ENCODE measurements at places on chromosomes 4 and X.

DNA sequence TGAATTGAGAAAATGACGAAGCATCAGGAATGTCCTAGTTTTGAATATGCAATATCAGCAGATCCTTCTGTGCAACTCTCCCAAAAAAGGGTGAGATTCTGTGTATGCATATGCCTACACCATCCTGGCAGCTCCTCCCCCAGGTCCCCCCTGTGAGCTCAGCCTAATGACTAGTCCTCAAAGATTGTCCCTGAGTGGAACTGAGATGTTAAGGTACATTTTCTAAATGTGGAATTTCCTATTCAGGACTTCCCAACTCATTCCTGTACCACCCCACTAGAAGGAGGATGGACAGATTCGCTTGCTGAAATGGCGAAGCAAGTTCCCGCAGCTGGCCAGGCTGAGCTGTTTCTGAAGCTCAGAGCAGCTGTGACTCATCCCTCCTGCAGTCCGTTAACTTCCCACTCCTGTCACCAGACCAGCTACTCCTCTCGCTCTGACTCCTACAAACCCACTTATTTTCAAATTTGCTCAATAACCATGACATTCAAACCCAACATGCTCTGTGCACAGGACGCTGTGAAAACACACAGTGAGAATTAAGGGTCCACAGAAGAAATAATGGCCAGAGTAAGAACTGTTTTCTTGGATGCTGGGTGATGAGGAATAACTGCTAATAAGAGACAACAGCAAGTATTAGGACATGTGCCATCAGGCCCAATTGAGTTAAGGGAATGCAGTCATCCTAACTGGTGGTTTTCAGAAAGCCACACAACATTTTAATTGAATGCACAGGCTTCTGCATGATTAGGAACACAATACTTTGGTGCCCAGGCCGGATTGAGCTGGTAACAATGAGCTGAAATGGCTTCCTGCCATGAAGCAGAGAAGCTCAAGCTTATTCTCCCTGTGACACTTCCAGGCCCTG, 40.0 kb upstream of the IRF2 start:
- no peak for DNase-seq

- DNase-seq, result no peak
Measured at GRCh38 chr4:105060628-105061027, 86.0 kb upstream of the TET2 start.

DNA sequence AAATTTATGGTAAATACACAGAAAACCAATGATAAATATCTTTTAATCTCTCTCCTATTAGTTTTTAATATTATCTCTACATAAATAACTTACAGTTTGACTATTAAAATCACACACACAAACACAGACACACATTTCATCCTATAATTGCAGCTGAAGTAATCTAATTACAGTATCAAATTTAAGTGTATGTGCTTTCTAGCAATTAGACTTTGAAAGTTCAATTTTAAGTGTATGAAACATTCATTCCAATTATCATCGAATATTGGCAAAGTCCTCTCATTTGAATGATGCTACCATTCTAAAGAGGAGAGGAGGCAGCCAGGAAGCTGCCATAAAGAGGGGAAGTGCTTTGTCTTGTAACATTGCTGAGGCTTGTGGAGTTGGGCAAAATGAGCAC, 221.2 kb upstream of the PABPC4L start:
- no peak for DNase-seq

- no peak for DNase-seq
Measured at GRCh38 chr4:105767579-105767978, 59.0 kb downstream of the GSTCD start.

DNA sequence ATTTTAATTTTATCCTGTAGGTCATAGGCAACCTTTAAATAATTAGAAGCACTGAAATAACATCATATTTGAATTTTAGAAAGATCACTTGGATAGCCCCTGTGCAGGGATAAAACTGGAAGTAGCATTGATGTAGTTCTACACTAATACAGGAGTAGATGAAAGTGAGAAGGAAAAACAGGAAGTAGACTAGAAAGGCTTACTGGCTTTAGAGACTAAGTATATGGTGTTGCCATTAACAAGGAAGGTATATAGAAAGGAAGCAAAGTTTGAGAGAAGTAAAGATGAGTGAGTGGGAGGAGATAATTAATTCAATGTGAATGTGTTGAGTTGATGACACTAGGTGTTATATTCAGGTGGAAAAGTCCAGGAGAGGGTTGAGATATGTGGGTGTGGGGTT, 73.1 kb upstream of the EPGN start:
- no peak for DNase-seq

GRCh38 chr4:17060230-17060629, 161.8 kb upstream of the LDB2 start:
- no peak for DNase-seq

DNA sequence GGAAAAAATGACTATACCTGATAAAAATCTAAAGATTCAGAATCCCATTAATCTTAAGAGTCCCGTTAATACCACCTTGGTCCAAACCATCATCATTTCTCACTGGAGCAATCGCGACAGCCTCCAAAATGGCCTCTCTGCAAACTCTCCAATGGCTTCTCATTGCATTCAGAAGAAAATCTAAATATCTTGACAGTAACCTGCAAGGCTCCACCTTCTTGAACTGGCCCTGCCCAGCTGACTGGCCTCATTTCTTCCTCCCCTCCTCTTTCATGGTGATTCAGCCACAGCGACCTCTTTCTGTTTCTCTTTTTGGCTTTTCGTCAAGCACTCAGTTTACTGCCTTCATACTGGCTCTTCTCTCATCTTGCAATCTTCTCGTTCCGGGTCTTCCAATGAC, 56.2 kb upstream of the GPRIN3 start:
- DNase-seq, result no peak

DNA sequence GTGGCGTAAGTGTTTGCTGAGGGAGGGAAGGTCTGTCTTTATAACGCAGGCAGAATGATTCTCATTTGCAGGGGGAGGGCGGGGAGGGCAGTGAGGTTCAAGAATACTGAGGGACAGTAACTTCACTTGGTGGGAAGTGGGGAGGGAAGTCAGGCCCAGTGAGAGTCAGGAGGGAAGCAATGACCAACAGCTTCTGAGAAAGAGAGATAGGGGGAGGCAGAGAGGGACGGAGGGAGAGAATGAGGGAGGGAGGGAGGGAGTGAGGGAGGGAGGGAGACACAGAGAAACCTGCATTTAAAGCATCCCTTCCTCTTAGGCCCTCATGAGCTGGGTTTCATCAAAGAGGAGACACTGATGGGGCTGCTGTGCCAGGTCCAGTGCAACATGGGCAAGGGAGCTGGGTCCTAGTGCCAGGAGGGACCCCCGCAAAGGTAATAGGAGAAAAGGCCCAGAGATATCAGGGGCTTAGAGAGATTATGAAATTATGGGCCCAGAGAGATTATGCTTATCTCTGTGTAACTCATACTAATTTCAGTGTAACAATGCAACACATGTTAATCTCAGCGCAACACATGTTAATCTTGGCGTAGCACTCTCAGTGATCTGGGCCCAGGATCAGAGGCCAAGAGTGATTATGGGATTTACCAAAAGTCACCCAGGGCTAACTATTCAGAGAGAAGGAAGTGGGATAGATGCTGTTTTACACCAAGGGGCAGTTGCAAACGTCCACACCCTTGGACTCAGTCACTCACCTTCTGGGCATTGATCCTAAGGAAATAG, 112.1 kb downstream of the DRD5 start:
- no peak for DNase-seq

GRCh38 chrX:21781525-21781924, 23.6 kb upstream of the SMPX start:
- no peak for DNase-seq

DNA sequence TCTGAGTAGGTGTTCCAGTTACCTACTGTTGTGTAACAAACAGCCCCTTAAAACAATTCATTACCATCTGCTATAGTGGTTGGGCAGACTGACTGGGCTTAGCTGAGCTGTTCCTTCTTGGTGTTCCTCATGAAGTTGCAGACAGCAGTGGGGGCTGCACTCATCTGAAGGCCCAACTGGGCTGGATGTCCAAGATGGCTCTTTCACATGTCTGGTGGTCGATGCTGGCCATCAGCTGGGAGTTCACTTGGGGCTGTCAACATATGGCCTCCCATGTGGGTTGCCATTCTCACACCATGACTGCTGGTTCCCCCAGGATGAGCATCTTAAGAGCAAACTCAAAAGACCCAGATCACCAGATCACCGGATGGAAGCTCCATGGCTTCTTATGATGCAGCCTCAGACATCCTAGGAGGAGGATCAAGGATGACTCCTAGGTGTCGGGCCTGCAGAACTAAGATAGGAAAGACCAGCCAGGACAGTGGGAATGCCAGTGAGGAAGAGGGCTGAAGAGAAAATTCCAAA, 34.3 kb upstream of the PPP2R2C start:
- DNase-seq, result no peak

GRCh38 chrX:106802063-106802387, 448 bp upstream of the TBC1D8B start:
- no peak for DNase-seq

- DNase-seq, result no peak
Measured at GRCh38 chrX:13094374-13094773, 50.0 kb upstream of the FAM9C start.

GRCh38 chr4:178173771-178174170, 731.5 kb upstream of the AGA start:
- no peak for DNase-seq

- DNase-seq, result no peak
Measured at GRCh38 chr4:154577324-154577723, 13.2 kb downstream of the FGA start.

DNA sequence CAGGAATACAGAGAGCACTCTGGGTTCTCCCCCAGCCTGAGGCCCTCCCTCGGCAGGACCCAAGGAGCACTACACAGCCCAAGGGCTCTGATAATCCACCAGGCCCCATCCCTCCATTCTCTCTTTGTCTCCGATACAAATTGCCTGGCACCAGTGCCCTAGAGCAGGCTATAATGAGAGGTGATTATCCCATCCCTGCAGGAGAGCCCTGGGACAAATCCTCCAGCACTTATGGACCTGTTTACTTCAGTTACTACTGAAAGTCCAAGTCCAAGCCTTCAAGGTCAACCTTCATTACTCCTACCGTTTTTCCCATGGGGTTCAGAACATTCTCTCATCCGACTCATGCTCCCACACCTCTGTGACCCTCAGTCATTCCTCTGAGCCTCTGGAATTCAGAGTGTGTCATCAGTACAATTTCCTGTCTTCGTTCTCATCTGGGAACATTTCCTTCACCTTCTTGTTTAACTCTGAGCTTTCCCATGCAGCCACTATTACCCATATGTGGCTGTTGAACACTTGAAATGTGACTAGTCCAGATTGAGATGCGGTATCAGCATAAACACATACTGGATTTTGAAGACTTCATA, 299.0 kb downstream of the RAPGEF2 start:
- DNase-seq, result no peak

DNA sequence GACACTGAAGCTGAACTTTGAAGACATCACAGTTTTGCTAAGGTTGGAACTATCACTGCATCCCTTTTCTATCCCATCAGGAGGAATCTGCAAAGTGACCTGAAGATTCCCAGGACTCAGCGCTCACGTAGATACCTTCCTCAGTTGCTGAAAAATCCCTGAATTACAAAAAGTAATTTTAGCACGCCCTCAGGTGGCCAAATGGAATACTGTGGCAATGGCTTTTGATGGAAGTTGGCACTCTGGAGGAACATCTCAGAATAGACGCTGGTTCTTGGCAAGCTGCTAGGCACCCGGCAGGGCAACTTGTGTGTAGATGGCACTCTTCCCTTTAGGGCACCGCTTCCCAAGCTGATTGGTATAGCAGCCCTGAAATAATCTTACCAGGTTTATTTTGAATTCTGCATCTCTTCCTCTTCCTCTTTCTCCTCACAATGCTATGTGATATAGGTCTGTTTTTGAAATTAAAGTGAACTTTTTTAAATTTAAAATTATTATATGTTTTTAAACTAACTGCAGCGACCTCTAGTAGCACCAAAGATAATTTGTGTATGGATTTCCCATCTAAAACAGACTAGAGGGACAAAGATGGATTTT, 16.3 kb upstream of the ESX1 start:
- no peak for DNase-seq

DNA sequence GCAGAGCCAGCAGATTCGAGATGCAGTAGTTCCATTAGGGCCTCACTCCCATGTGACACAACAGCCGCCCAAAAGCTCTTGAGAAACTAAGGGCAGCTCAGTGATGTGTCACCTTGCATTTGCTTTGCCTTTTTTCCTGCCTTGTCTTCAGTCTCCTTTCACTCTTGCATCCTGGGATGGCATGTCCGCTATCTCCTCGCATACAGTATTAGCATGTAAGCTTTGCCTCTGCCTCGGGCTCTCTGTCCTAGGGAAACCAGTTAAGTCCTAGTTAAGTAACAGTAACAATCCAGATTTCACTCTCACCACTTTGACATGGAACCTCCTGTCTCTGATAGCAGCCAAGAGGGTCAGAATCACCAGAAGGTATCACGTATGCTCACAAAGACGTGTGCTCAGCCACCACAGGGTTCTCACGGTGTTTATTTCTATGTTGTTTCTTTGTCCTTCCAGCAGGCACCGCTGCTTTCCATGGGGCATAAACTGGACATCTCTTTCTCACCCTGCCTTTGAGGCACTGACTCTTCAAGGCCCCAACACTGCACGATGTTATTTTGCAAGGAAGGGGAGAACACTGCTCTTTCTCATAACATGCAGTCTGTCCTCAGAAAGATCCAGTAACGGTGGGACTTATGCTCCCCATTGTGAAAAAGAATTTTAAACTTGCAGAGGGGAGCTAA, 26.7 kb upstream of the SORBS2 start:
- no peak for DNase-seq

DNA sequence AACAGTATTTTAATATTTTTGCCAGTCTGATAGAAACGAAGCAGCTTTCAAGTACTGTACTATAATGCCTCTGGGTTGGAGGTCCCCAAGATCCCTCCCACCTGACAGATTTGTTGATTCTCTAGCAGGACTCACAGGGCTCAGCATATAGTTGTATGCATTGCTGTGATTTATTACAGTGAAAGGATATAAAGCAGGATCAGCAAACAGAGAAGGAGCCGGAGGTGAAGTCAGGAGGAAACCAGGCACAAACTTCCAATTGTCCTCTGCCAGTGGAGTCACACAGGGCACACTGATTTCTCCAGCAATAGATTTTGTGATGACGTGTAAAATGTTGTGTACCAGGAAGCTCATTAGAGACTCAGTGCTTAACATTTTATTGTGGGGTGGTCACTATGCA, 19.0 kb downstream of the USP53 start:
- DNase-seq, result no peak

- no peak for DNase-seq
Measured at GRCh38 chr4:140080883-140081282, 73.1 kb downstream of the MAML3 start.

DNA sequence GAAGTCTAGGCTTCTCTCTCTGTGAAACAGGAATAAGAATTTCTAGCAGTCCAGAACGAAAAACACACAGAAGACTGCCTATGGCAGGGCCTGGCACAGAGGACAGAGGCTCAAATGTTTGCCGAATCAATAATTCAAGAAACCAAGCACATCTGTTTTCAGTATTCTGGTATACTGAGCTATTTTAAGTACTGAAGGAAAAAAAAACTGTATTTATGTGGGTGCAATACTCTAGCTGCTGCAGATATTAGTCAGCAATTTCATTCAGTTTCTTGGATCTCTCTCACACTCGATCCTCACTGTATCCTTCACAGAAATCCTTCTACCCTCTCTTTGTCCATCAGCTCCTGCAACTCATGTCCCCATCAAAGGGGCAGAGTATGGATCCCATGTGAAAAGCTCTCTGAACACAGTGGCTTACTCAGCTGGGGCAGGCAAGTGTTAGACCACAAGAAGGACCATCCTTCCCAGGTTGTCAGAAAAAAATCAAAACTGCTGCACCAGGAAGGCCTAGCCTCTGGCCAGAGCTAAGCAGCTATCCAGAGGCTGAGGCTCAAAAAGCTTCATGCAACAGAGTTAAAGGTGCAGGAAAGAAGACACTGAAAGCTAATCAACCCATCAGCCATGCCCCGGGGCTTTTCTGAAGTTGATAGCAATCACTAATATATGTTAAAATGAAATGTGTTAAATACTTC, 9.1 kb upstream of the USO1 start:
- DNase-seq, result no peak
